ENCODE measurements at places on chromosomes 6 and 20.

DNA sequence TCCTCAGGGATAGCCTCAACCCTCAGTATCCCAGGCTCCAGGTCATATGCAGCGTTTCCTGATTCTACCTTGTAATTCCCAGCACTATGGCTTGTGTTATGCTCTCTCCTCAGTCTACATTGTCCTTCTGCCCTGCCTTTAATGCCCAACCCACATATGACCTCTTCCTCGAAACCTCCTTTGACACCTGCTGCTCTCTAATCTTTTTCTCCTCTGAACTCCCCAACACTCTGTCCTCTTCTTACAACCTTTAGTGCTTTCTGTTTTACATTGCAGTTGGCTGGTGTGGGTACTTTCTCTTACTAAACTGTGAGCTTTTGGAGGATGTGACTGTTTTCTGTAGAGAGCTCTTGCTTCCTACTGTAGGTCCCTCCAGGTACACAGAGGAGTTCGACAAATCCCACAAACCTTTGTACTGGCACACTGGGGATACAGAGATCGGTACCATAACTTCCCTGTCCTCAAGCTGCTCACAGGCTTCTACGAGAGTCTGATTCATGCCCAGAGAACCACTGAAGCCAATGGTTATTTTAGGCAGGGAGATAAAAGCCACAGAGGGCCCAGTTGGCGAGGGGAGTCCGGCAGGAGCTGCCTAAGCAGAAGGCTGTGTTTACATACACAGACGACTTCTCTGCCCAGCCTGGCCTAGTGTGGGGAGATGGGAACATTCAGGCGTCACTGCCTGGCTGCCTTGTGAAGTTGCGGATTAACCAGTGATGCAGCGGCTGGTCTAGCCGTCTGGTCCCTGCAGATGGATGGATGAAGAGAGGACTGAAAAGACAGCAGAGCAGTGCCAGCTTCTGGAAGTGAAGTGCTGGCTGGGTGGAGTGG, 8.4 kb upstream of the EPB41L1 start:
- no peak for DNase-seq

- DNase-seq, result no peak
Observed at GRCh38 chr6:36514554-36515456, 32.5 kb downstream of the STK38 start.

DNA sequence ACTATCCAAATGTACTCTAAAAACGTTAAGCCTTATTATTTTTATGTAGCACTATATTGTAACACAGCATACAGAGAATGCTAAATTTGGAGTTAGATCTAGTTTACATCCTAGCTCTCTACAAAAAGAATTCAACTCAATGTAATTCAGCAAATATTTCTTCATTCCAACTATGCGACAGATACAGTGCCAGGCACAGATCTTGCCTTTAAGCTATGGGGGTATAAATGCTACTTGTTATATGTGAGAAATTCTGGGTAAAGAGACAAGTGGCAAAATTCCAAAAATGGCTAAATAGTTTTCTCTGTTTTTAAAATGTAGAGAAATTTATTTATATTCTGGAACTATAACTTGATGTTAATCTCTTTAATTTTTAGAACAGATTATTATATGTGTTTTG, 63.2 kb downstream of the SEL1L2 start:
- DNase-seq, result no peak

DNA sequence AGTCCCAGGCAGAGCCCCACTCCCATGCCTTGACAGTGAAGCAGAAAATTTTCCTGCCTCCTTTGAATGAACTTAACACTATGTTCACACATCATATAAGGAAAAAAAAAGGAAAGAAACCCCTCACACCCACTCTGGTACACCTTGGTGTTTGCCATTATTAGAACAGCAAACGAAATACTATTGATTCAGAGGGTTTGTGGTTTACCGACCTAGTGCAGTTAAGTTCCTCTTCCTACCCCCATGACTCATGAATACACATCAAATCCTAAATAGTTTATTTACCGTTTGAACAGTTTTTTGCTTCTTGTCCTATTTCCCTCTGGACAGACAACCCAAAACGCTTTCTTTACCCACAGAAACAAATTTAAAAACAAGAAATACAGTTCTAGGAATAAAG, 237.7 kb downstream of the FOXA2 start:
- no peak for DNase-seq

DNA sequence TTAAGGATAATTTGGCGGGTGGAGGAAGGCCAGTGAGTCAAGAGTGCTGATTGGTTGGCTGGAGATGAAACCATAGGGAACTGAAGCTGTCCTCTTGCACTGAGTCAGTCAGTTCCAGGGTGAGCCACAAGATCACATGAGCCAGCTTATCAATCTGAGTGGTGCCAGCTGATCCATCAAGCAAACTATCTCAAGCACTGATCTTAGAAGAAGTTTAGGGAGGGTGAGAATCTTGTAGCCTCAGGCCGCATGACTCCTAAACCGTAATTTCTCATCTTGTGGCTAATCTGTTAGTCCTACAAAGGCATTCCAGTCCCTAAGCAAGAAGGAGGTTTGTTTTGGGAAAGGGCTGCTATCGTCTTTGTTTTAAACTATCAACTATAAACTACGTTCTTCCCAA, 954.3 kb downstream of the KIF16B start:
- DNase-seq, result no peak

DNA sequence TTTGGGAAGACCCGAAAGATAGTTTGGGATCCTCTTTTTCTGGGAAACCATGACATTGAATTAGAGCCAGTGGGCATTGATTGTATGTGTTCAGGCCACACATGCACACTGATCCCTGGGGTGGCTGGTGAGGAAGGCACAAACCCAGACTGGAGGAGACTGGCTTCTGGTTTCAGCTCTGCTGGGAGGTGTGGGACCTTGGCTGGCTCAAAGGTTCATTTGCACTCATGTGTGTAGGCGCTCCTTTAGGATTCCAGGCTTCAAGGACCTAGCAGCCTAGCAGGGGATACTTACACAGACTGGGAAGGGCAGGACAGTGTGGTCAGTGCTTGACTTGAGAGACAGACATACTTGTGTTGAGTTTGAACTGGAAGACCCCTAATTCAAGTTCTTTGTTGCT, 7.2 kb downstream of the RIN2 start:
- DNase-seq, result no peak

- DNase-seq, result no peak
Observed at GRCh38 chr6:22789315-22789714, 219.9 kb downstream of the HDGFL1 start.

- DNase-seq, result no peak
Observed at GRCh38 chr6:139473231-139473701, 98.8 kb upstream of the CITED2 start.

GRCh38 chr6:128421788-128422187, 98.6 kb downstream of the PTPRK start:
- DNase-seq, result no peak

DNA sequence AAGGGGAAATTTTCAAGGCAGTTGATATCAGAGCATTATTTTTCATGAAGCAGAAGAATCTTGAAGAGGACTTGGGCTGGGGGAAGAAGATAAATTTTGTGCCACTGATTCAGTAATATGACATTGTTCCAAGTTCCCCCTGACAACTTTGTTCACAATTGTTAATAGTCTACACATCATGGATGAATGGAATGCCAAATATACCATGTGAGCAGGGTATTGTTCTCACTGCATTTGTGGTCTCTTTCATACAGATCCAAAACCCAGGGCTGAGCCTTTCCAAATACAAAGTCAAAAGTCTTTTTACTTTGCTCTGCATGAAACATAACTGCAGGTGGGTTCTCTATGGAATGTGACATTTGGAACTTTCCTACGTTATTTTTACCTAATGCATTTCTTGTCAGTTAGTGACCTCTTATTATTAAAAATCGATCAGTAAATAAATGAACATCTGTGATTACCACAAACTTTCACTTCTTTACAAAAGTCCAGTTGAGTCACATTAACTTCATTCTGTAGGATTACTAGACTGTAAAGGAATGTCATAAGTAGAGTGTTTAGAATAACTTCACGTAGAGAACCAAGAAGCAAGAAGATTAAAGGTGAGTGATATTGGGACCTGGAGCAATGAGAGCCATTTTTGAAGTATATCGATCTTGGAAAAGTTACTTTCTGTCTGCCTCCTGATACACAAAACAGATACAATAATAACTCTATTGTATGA, 100.9 kb downstream of the RCAN2 start:
- DNase-seq, result no peak

GRCh38 chr20:61436667-61437279, 184.7 kb downstream of the CDH4 start:
- DNase-seq, result peak; percentile 96

DNA sequence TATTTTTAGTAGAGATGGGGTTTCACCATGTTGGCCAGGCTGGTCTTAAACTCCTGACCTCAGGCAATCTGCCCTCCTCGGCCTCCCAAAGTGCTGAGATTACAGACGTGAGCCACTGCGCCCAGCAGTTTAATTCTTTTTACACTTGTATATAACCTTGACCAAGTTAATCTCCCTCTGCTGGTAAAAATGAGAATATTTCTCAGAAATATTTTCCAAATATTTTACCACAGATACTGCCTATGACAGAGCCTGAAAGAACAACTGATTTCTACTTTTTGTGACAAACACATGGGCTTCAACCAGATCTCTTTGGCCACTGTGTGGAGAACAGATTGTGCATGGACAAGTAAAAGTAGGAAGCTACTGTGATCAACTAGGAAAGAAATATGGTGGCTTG, 21.2 kb upstream of the NHSL1 start:
- no peak for DNase-seq

- DNase-seq, result no peak
Observed at GRCh38 chr6:36715469-36715868, 17.8 kb downstream of the RAB44 start.

GRCh38 chr20:51366155-51366886, 176.2 kb downstream of the NFATC2 start:
- DNase-seq, result no peak

GRCh38 chr6:148359228-148359627, 16.6 kb downstream of the SASH1 start:
- no peak for DNase-seq

DNA sequence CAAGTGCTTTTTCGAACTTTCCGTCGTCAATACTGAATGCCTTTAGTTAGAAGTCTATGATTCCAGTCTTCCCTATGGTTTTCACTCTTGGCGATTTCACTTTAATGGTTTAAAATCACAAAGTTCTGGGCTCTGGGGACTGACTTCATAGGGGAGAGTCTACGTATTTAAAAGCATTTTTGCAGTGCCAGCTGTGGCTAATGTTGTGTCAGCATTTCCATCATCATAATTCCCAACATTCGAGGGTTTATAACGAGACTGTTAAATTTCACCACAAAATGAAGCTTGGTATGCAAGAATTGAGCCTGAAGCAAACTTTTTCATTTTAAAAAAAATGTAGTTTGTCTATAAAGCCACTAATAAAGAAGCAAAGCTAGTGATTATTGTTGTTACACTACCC, 242.7 kb downstream of the SOX4 start:
- no peak for DNase-seq

- DNase-seq, result no peak
Observed at GRCh38 chr6:128415387-128415786, 105.0 kb downstream of the PTPRK start.

GRCh38 chr20:43198607-43199006, 8.9 kb upstream of the PTPRT start:
- peak; percentile 17 for DNase-seq

DNA sequence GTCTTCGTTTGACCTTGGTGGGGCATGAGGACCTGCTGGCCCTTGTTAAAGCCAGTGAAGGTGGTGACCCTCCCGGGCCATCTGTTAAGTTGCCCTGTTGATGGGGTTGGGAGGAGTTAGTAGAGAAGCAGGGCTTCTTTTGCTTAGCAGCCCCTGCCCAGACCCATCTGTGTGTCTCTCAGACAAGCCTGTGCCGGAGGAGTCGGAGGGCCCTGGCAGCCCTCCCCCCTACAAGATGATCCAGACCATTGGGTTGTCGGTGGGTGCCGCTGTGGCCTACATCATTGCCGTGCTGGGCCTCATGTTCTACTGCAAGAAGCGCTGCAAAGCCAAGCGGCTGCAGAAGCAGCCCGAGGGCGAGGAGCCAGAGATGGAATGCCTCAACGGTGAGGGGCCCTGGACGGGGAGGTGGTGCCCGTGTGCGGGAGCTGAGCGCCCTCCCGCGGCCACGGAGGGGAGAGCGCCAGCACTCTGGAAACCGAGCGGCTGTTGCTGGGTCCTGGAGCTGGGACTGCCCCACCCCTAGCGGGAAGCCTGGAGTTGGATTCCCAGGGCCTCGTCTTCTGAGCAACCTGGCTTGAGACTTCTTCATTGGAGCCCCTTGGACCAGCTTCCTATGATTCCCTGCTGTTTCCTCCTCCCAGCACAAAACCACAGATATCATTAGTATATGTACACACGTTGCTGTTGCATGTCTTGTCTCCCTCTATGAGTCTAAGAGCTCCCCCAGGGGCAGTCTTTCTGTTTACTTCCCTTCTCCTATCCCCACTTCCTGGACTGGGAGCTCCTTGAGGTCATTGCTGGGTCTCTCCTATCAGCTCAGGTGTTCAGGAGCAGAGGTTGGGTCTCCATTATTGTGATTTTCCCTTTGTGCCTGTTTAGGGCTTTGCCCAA, 27.6 kb upstream of the SRF start:
- peak; percentile 89 for DNase-seq

DNA sequence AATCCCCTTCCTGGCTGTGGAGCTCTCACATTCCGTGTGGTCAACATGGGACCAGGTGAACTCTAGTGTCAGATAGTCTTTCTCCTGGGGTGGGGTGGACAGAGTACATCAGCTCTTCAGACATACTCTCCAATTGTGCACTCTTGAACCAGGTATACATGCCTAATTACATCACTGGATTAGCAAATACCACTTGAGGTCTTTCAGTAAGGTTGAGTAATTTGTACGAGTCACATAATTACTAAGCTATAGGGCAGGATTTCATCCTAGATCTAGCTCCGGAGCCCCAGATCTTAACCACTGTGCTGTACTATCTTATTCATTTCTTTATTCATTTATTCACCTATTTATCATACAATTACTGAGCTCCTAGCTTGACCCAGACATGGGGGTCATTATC, 821.3 kb downstream of the TFAP2A start:
- DNase-seq, result no peak

- DNase-seq, result no peak
Observed at GRCh38 chr6:19988555-19988954, 151.4 kb downstream of the ID4 start.

- no peak for DNase-seq
Observed at GRCh38 chr6:169832247-169832948, 81.0 kb downstream of the ERMARD start.

DNA sequence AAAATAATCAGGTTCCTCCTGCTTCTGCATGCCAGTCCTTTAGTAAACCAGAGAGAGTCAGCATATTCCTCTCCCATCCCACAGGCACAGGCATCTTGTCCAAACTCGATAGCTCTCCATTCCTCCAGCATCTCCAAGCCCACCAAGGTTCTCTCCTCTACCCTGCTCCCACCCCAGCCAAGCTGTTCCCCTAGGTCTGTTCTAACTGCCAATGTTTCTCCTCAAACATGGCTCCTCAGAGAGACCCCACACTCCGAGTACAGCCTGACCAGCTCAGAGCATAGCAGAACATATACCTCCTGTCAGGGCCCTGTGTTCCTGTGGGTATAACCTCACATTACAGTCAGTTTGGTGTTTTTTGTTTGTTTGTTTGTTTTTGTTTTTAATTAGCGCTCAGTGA, 177.8 kb downstream of the VEGFA start:
- DNase-seq, result no peak

All from H1 (cell line).